Activated CD8-positive, alpha-beta memory T cell treated with anti-CD3 and anti-CD28 coated beads for 48 hours (primary cell): ENCODE measurements at places on chromosomes 1 and 21.

DNA sequence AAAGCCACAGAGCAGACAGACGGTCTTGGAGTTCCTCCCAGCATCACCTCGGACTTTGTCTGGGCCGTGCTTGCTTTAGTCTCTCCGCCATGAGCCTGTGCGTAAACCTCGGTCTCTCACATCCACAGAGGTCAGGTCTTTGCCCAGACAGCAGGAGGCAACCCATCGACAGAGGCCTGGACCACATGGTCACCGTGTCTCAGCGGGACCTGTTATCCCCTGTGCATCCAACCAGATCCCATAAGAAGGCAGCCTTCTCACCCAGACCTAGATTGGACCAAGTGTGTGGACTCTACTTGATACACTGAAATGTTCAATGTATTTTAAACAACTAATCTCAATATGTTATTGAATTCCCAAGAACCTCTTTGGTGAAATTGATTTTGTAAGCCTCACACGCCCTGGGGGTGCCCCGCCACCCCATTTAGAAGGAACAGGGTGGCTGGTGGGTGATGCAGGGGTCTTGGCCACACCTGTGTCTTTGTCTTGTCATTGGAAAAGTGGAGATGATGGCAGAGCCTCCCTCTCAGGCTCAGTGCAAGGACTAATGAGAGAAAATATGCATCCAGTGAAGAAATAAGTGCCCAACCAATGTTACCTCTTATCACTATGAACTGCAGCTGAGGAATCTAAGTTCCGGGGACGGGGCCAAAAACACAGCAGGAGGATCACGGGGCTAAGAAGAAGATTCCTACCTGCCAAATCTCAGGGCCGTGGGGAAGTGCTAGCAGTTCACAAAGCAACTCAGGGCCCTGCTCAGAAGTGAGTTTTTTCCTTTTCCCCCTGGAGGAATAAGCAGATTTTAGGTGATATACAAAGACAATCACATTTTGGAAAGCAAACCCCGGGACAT, 101.6 kb upstream of the BACE2 start:
- DNase-seq, result no peak

DNA sequence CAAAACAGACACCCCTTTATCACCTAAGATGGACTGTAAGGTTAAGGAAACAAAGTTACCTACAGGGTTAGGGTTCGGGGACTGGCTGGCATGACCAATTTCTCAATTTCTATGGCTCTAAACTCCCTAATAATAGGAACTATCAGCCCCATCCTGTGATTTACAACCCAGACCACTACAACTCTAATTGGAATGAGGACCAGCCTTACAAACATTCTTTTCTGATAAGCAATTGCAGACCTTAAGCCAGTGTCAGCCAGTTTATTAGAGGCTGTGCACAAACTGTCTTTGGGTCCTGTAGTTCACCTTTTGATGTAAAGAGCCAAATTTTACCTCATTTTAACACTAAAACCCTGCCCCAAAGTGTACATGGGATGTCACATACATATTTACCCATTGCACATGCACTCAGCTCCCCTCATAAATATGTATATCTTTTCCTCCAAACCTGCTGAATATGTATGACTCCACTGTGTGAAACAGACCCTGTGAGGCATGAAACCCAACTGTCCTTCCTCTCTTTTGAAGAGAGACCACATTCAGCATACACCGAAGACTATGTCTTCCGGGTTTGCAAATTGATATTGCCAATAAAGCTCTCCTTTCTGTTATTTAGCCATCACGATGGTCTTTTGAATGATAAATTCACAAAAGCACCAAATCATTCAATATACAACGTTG, 7.3 kb upstream of the APP start:
- DNase-seq, result no peak

GRCh38 chr1:15039017-15039648, 114.4 kb upstream of the TMEM51 start:
- DNase-seq, result no peak

GRCh38 chr1:224727351-224728289, 111.5 kb downstream of the CNIH3 start:
- DNase-seq, result no peak

DNA sequence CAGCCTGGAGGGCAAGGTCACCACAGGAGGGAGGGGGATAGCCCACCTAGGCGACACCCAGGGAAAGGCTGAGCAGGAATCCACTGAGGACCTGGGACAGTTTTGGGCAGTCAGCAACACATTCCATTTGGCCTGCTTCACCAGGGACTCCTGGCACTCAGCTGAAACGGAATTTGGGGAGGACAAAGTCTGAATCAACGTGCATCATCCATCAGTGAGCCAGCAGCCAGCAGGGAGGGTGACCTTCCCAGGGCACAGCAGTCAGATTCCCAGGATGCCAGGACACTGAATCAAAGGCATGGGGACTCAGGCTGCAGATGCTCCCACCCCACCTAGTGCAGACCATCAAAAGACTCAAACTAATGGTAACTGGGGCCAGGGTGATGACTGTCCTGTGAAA, 4.6 kb downstream of the SH3BP5L start:
- no peak for DNase-seq

- DNase-seq, result no peak
These were observed 58.9 kb downstream of the HSPG2 start for GRCh38 chr1:21878009-21878773.

DNA sequence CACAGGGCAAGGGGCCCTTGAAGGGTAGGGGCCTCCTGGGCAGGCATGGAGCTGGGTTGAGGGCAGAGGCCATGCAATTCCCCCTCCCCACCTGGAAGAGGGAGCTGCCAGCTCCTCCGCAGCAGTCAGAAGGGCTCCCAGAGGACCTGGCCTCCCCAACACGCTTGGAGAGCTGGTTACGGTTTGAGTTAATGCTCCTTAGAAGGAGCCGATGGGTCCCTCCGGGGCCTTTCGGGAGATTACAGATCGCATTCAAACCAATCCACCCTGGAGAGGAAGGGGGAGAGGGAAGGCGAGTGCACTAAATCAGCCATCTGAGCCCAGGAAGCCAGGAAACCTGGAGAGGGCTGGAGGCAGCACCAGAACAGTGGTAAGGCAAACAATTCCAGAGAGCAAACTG, 106.3 kb upstream of the CSF3R start:
- no peak for DNase-seq

DNA sequence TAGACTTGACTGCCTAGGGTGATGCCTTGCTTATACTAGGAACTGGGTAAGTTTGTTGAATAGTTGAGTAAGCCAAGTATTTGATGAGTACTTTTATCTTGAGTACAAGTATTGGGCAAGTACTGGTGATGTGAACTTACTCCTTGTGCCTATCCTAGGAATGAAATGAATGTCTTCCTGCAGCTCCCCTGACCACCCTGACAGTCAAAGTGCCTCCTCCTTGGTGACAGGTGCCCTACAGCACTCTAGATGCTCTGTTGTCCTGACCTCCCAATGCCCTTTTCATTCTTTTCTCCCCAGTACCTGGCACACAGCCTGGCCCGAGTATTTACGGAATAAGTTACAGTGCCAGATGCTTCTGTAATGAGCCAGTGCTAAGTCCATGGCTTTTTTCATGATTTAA, 25.5 kb downstream of the PCSK9 start:
- no peak for DNase-seq

DNA sequence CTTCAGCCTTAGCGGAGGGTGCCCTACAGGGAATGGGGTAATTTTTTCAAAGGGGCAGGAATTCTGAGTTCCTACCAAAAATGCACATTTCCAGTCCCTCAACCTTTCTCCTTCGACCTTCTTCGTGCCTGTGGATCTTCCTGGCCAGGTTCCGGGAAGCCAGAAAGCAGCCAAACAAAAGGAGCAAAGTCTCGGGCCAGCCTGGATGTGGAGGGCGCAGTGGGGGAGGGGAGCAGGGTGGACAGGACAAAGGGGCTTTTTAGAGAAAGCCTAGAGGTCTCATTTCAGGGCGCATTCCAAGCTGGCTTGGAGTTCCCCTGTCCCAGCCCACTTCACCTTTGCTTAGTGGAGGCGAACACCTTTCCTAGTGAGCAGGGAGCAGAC, 2.9 kb upstream of the INAVA start:
- DNase-seq, result no peak

DNA sequence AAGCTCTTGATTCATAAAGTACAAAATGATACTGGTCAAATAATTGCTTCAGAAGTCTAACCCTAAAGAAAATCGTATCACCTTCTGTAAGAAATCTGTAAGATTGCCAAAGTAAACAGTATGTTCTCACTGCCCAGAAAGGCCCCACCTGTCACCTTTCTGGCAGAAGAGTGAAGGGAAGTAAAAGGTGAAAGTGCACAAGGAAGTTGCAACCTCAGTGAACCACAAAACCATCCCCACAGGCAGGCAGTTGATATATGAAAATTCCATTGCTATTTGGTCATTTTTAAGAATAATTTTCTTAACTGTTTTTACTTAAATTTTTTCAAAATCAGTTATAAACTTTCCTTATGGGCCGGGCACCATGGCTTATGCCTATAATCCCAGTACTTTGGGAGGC, 48.5 kb upstream of the FBXO28 start:
- DNase-seq, result no peak

DNA sequence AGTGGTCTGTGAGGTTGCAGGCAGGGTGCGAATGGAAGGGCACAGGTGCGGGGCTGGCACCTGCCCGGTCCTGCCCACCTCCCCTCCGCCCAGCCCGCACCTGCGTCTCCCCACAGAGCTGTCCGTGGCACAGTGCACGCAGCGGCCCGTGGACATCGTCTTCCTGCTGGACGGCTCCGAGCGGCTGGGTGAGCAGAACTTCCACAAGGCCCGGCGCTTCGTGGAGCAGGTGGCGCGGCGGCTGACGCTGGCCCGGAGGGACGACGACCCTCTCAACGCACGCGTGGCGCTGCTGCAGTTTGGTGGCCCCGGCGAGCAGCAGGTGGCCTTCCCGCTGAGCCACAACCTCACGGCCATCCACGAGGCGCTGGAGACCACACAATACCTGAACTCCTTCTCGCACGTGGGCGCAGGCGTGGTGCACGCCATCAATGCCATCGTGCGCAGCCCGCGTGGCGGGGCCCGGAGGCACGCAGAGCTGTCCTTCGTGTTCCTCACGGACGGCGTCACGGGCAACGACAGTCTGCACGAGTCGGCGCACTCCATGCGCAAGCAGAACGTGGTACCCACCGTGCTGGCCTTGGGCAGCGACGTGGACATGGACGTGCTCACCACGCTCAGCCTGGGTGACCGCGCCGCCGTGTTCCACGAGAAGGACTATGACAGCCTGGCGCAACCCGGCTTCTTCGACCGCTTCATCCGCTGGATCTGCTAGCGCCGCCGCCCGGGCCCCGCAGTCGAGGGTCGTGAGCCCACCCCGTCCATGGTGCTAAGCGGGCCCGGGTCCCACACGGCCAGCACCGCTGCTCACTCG, 23.3 kb downstream of the FTCD start:
- DNase-seq, result no peak
